ENCODE measurements at places on chromosomes 4 and X.

DNA sequence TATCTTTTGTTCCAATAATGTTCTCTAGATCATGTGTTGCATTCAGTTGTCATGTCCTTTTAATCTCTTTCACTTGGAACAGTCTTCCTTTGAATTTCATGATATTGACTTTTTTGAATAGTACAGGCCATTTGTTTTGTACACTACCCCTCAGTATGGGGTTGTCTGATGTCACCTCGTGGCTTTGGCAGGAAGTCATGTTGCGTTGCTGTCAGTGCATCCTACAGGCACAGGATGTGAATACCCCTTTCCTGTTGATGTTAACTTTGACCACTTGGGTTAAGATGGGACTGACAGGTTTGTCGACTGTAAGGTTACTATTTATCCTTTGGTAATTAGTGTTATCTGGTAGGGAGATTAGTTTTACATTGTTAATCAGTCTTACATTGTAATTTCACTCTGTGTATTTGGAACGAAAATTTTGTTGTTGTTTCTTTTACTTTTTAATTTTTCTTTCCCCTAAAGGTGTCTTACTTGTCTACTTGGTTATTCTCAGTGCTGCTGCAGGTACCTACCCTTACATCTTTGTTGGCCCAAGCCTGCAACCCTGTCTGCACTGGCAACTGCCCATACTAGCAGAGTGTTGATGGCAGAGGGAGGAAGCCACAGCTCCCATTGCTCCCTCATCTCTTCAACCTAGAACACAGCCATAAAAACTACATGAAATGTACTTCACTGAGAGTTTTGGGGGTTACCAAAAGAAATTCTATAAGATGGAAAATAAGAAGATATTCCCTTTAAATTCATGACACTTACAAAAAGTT is 14.7 kb upstream of the ATP8A1 start:
- DNase-seq = no peak

GRCh38 chrX:140765043-140765784 is 55.7 kb downstream of the LINC00632 start:
- no peak for DNase-seq

- no peak for DNase-seq
These were observed 53.2 kb downstream of the ADGRA3 start for GRCh38 chr4:22462688-22463087.

- DNase-seq = no peak
These were observed 67.7 kb downstream of the GALNT7 start for GRCh38 chr4:173236301-173236700.

- no peak for DNase-seq
These were observed 139.9 kb upstream of the SLC4A4 start for GRCh38 chr4:71198958-71199357.

DNA sequence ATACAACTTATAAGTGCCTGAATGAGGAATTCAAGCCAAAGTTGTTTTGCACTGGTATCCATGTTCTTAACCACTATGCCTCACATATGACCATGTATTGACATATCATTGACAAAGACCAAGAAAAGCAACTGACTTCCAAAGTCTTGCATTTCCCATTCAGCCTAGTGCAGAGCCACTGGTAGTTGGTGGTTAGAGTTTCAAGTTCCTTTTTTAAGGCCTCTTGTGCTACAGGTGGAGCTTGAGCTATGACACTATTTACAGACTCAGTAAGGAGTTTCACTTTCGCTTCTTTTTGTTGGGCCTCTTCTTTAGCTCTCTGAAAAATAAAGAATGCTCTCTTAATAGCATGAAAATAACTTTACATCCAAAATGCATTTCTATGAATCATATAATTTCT is 763.0 kb downstream of the DMD start:
- peak; percentile 1 for DNase-seq

DNA sequence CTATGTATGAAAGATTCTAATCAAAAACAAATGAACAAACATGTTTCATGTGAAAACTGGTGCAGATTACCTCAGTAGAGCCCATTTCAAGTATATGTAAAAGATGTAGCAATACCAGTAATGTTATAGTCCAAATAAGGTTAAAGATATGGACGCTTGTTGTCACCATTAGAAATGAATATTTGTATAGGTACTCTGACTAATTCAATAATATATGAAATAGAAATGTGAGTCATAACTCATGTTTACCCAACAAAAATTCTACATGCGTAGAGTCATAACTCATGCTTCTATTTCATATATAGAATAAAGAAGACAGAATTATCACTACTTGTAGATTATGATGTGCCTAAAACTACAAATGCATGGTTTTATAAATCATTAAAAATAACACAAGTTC is 739.1 kb upstream of the DIAPH2 start:
- no peak for DNase-seq

GRCh38 chrX:154918060-154918483 is 31.9 kb downstream of the F8A1 start:
- peak; percentile 9 for DNase-seq

GRCh38 chr4:174213731-174214100 is 69.8 kb downstream of the FBXO8 start:
- DNase-seq = no peak

GRCh38 chrX:10416424-10416823 is 204.0 kb downstream of the MID1 start:
- DNase-seq = no peak

- DNase-seq = no peak
These were observed 10.6 kb upstream of the PGRMC2 start for GRCh38 chr4:128298146-128298758.

DNA sequence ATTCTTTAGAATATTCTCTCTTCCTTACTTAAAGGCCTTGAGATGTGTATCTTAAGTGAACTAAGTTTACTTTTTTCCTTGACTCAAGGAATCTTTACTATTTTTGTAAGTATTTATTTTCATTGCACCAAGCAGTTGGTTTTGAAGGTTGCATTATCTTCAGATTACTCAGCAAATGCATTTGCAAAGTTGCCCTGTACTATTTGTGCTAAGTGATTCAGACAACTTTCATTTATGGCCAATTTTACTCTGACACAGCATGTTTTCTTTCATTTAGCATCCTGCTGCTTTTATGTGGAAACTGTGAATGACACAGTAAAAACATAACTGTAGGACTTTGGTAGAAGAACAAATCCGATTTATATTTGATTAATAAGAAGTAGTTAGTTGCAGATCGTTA is 191.0 kb downstream of the CCSER1 start:
- DNase-seq = no peak

GRCh38 chrX:10047631-10048030 is 80.5 kb downstream of the CLDN34 start:
- DNase-seq = no peak

DNA sequence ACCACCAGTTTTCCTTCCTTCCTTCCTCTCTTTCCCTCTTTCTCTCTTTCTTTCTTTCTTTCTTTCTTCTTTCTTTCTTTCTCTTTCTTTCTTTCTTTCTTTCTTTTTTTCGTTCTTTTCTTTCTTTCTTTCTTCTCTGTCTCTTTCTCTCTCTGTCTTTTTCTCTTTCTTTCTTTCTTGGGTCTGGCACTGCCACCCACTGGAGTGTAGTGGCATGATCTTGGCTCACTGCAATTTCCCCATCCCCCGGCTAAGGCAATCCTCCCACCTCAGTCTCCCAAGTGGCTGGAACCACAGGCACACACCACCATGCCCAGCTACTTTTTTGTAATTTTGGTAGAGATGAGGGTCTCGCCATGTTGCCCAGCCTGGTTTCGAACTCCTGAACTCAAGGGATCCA is 51.6 kb upstream of the NHS start:
- no peak for DNase-seq

GRCh38 chr4:41475402-41475801 is 62.6 kb upstream of the LIMCH1 start:
- DNase-seq = no peak

- DNase-seq = no peak
These were observed 3.1 kb upstream of the L1CAM start for GRCh38 chrX:153889123-153889522.

GRCh38 chr4:112901962-112902411 is 147.5 kb upstream of the ANK2 start:
- DNase-seq = no peak

DNA sequence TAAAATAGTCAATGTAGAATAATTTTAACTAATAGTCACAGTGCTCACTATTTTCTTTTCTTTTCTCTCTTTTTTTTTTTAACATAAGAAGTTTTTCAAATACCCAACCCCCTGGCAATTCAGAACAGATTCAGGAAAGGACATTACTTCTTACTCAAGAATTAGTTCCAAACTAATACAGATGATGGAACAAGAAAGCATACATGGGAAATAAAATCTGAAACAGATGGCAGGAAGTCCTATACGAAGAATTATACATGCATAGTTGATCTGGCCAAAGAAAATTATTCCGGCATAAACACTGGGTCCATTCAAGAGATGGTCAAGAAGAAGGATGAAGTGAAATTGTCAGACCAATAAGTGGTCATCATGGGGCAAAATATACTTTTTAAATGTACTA is 614.4 kb upstream of the INTU start:
- no peak for DNase-seq

GRCh38 chrX:47814851-47815250 is 21.9 kb upstream of the ZNF81 start:
- no peak for DNase-seq

DNA sequence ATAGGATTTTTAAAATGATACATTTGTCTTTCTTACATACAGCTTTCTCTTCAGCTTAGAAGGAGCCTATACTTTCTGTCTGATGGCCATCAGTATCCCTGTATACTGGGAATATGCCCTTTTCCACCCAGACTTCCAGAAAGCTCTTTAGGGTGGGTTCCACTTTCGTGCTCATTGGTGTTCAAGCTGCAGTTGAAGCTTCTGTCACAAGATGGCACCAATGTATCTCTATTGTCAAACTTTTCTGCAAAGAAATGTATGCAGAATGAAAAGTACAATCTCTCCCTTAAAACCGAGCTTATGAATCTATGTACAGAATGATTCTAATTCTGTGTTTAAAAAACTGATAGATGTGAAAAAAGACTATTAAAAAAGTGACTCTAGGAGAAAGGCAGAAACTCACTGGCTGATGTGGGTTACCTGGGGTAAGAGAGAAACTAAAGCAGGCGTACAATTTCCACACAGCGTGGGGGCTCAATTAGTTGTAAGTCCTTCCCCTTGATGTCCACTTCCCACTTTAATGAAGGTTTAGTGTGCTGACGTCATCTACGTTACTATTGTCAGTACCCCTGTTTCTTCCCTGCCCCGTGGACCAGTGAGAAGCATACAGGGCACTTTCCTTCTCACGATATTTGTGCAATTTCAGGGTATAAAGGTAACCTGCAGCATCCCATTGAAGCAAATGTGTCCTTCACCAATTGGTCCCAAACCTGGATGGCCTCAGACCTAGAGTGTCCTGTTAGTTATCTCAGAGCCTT is 57.3 kb upstream of the TCEAL2 start:
- no peak for DNase-seq

DNA sequence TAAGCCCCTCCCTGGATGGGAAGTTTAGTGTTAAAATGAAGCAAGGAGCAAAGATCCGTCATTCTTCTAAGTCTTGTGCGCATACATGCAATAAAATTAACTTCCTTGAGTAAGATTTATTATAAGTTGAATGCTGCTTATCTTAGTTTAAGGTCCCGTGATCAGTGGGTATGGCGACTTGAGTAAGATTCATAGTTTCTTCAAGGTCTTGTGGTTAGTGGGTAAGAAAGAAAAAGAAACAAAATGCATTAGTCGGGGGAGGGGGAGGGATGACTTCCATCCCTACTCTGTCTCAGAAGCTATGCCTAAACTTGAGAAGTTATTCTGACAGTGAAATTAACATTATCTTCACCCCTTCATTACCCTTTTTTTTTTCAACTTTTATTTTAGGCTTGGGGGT is 127.3 kb upstream of the MAGEB16 start:
- DNase-seq = no peak

- no peak for DNase-seq
These were observed 452.7 kb upstream of the HS3ST1 start for GRCh38 chr4:11881364-11881763.

- no peak for DNase-seq
These were observed 7.7 kb downstream of the FANCB start for GRCh38 chrX:14865201-14865600.

DNA sequence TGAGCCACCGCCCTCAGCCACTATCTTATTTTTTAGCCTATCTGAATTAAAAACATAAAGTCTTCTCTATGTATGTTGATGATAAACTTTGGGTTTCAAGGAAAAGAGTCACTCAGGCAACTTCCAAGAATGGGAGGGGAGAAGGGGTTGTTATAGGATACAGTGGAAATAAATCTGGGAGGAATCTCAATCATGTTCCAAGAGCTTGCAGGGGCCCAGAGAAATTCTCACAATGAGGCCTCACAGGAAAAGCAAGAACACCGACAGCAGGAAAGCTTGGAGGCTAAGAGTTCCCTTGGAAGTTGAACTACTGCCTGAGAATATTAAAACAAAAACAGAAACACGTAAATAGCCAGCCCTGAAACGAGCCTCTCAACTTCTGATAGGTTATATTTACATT is 384.6 kb upstream of the IGFBP7 start:
- DNase-seq = no peak

DNA sequence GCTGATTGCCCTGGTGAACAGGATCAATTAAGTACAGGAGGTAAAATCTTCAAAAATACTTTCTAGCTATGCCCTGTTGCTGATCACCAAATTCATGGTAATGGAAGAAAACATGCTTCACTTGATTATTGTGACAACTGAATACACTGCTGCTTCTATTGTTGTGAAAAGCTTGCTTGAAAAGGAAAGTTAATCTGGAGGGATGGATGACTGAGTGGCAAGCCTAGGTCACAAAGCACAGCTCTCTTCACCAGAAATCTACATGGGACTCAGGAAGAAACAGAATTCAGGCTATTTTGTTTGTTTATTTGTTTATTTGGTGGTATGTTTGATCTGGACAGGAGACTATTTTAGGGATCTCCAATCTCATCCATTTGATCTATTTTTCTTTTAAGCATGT is 182.0 kb downstream of the MGST2 start:
- DNase-seq = no peak

GRCh38 chr4:123444290-123444731 is 47.7 kb downstream of the SPRY1 start:
- no peak for DNase-seq

DNA sequence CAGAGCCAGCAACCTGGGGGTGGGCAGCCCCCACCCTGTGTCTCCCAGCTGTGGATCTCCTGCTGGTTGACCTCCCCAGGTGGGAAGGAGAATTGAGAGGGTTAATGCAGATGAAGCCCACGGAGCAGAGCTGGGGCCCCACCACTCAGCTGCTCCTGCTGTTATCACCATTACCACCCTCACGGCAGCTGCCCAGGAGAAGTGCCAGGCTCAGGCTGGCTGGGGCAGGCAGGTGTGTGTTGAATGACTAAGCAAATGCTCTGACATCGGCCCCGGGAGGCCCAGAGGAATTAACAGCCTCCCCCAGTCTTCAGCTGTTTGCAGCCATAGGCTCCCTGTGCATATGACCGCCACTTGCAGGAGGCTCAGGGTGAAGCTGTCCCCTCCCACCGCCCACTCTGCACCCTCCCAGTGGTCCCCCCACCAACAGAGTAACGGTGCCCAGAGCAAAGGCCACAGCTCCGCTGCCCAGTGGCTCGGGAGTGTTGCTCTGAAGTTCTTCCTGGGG is 133.8 kb downstream of the CPZ start:
- DNase-seq = no peak

GRCh38 chrX:54044877-54045338 is 635 bp upstream of the PHF8 start:
- no peak for DNase-seq

All from GM19239 (cell line).